ENCODE measurements at places on chromosomes 12 and 14. TPM values are rescaled to one million over a fixed set of nuclear protein-coding genes. Genes with fewer than 3 reads are reported as not detected.

DNA sequence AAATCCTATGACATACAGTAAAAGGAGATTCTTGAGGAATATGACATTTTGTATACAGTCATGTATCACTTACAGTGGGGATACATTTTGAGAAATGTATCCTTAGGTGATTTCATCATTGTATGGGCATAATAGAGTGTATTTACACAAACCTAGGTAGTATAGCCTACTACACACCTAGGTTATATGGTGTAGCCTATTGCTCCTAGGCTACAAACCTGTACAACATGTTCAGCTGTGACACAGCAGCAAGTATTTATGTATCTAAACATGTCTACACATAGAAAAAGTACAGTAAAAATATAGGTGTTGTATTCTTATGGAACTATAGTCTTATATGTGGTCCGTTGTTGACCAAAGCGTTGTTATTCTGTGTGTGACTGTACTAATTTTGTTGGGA, 178.8 kb downstream of the FOXA1 start:
- DNase-seq: no peak

DNA sequence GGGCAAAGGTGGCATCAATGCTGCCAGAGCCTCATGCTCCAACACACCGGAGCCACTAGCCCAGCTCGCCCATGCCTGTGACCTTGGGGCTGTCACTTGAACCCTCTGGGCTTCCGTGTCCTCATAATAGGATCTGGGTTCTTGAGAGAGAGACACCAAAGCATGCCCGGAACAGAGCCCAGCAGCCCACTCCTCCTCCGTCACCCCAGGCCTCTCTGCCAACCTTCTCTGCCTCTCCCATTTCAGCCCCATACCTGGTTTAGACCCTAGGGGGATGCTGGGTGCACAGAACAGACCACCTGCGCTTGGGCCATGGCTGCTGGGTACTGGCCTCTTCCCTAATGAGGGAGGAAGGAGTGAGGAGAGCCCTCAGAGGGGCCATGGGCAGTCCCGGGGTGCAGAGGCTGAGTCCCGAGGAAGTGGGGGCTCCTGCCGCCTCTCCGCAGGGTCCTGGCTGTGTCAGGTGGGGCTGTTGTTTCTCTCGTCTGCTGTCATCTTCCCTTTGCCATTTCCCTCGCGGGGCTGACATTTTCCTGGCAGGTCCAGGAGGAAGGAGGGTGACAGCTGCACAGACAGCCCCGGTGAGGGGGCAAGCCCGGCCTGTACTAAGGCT, 172.4 kb upstream of the RTL1 start:
- DNase-seq: no peak

DNA sequence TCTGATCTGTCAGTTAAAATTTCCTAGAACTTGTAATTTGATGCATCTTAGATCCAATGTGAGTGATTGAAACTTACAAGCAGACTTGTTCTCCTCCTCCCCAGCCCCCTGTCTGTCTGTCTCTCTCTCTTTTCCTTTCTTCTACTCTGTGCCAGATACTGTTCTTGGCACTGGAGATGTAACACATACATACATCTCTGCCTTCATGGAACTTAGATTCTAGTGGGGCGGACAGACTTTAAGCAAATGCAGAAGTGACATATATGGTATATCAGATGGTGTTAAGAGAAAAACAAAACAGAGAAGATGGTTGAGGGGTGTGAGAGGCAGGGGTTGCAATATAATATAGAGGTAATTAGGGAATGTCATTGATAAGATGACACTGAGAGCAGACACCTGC, 6.6 kb downstream of the CHST11 start:
- DNase-seq: no peak

DNA sequence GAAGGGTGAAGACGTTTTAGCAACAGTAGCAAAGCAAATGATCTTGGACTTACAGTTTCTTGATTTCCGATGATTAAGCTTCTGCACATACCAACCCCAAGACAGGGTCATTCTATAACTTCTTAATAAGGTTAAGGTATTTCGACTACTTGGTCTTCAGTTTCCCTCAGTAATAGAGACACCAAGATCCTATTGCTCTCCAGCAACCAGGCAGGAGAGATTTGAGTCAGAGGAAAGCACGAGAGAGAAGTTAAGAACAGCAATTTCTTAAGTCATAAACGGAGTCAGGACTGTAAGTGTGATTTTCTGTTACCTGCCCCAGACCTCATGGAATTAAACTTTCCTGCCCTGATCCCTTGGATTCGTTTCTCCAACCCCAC, 215.6 kb downstream of the TTC8 start:
- no peak for DNase-seq

GRCh38 chr12:101238800-101239329, 28.8 kb upstream of the SLC5A8 start:
- no peak for DNase-seq

DNA sequence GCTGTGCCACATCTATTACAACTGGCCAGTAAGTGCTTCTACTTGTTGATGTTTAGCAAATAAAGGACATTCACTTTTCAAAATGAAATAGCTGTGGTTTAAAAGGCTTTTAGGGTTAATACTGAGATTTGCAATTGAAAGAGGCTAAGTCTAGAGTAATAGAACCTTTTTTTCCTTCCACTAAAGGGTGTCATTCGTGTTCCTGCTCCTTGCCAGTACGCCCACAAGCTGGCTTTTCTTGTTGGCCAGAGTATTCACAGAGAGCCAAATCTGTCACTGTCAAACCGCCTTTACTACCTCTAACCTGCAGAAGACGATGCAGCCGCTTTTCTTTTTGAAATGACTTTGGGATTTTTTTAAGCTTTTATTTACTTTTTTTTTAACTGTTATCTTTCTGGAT, 33.6 kb downstream of the PIWIL1 start:
- DNase-seq: no peak

LMO3 gene
- not detected for total RNA-seq

ACACB gene
- 8.8 TPM for total RNA-seq

KLRC2 gene
- total RNA-seq: not detected

NGB gene
- total RNA-seq: not detected

FOXG1 gene
- total RNA-seq: not detected

GNB3 gene
- 0.10 TPM for total RNA-seq

Data from activated naive CD8-positive, alpha-beta T cell treated with anti-CD3 and anti-CD28 coated beads for 36 hours (primary cell).